HFFc6 (cell line): ENCODE measurements at places on chromosomes 12 and 14.

DNA sequence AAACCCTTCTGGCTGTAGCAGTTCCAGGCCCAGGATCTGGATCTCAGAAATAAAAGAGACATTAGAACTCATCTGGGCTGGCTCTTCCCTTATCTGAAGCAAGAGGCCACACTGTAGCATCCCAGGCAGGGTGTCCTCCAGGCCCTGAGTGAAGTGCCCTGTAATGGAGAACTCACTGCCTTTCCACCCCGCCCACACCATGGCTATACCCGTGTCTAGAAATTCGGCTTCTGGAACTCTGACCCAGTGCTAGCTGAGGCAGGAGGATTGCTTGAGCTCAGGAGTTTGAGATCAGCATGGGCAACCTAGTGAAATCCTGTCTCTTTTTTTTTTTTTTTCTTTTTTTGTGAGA lies 23.5 kb upstream of the PLEKHG3 start:
- no peak for DNase-seq

DNA sequence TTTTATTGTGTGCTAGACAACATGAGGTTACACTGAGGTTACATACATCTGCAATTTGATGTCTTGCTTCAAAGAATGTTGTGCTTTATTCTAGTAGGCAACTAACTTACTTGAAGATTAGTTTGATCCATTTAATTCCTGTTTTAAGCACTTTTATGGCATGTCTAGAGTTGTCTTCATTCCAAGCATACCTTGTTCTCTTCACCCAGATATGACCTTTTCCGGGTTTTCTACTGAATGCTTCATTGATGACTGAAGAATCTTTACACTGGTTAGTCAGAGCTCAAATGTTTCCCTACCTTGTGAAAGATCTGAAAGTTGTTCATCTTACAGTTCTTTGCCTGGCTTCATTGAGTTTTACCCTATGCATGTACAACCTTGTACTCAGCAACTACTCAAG lies 274.0 kb upstream of the KITLG start:
- DNase-seq: peak; percentile 86

DNA sequence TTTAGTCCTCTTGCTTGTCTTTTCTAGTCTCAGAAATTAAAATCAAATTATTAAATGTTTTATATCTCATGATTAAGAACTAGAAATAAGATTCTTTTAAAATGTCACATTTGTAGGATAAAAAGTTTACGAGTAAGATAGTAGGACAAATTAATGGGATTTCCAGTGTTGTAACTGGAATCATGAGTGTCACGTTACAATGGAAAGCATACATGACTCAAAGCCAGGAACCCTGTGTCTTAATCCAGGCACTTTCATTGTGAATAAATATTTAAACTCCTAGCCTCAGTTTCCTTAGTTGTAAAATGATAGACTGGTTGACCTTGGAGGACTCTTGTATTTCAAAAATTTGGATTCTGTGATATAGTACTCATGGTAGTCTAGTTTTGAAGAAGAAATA lies 84.9 kb downstream of the MIA2 start:
- DNase-seq: no peak

GRCh38 chr12:44431647-44432343 lies 444.3 kb downstream of the NELL2 start:
- no peak for DNase-seq

DNA sequence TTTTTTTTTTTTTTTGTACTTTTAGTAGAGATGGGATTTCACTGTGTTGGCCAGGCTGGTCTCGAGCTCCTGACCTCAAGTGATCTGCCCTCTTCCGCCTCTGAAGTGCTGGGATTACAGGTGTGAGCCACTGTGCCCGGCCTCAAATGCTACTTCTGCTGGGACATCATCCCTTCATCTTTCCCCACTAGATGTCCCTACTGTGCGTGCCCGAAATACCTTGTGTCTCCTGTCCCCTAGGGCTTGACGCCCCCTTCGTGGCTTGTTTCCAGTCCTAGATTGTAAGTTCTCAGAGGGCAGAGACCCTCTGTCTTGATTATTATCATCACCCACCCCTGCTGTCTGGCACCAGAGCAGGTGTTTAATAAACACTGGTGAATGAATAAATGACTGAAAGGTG lies 14.9 kb downstream of the CCDC63 start:
- no peak for DNase-seq
